ENCODE measurements at places on chromosomes 12 and 14.

GRCh38 chr14:105532735-105533141, 6.4 kb downstream of the TMEM121 start:
- DNase-seq = no peak

GRCh38 chr12:97757481-97758193, 295.0 kb downstream of the RMST start:
- DNase-seq = no peak

GRCh38 chr14:38941488-38941887, 161.5 kb downstream of the SEC23A start:
- no peak for DNase-seq

DNA sequence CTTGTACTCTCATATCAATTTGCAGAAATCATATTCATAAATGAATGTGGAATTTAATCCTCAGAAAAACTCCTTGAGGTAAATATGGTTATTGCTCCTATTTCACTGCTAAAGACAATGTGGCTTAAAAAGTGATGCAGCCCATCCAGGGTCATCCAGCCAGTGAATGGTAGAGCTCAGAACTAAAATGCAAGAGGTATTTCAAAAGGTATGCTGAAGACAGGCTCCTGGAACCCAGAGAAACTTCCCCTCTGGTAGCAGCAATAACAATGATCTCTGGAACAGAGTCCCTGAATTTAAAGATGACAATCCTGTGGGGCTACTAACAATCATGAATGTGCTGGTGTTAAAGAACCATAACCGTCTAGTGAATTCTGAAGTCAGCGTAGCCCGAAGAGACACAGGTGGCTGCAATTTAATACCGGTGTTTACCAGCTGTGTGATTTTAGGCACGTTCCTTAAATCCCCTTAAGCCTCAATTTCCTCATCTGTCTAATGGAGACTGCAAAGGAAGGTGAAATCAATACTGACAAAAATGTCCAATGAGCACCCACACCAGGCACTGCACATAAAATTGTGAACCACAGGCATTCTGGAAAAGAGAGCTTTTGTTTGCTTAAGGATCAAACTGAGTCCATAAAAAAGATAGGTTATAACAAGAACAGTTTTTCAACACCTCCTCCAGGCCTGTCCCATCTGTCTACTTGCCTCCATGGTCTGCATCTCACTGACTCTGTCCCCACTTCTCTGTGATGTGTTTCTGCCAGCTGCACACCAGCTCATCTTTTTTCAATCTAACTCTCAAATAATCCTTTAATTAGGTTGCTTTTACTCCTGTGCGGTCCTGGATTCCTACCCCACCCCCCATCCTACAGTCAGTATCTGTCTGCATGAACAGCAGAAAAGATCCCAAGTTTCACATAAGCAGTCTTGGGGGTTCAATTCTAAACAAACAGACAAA, 10.5 kb downstream of the TM7SF3 start:
- no peak for DNase-seq

DNA sequence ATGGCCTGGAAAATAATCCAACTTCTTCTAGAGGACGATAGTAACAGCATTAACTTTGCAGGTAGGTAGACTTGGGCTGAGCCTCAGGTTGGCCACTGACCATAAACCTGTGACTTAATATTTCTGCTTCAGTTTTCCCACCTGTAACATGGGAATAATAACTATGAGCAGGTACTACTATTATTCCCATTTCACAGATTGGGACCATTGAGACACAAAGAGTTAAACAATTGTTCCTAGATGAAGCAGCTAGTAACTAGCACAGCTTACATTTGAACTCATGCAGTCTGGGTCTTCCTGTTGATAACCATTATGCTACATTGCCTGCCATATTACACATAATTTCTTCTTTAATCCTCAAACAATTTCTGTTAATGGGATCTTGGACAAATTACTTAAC, 217.7 kb downstream of the NUAK1 start:
- DNase-seq = no peak
